Ureter (tissue), 1 donor: ENCODE measurements at places on chromosomes 12 and 14. TPM values are rescaled to one million over a fixed set of nuclear protein-coding genes. Genes with fewer than 3 reads are reported as not detected.
A peak's percentile ranks its signal among the peaks of the same experiment; 100 is the strongest.

GRCh38 chr14:50821510-50822464 lies 9.2 kb downstream of the NIN start:
- peak; percentile 65 for DNase-seq

DNA sequence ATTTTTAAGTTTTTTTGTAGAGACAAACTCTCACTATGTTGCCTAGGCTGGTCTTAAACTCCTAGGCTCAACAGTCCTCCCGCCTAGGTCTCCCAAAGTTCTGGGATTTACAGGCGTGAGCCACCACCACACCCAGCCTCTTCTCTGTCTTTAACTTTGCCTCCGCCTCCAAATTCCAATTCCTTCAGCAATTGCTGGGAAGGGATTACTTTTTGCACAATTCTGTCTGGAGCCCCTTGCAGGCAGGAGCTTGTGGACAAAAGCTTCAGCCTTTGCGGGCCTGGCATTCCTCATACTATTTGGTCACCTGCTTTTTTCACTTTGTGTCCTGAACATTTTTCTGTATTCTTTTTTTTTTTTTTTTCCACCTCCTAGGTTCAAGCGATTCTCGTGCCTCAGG lies 26.0 kb downstream of the SH2B3 start:
- DNase-seq, result no peak

GRCh38 chr14:81656811-81657210 lies 123.2 kb upstream of the SEL1L start:
- DNase-seq, result no peak

DNA sequence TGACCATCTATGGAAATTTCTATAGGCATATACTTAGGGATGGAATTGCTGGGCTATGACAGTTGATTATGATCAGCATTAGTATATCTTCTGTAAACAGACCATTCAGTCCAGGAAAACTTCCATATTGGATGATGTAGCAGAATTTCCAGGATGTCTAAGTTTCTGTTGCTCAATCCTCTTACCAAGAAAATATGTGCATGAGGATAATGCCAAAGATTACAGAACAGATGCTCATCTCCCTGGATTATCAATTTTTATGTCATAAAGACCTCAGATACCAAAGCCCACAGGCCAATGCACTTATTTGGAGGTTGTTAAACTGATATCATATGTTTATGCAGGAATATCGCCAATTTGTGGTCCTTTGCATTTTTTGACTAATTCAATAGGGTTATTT lies 354.4 kb upstream of the FLRT2 start:
- DNase-seq, result no peak

DNA sequence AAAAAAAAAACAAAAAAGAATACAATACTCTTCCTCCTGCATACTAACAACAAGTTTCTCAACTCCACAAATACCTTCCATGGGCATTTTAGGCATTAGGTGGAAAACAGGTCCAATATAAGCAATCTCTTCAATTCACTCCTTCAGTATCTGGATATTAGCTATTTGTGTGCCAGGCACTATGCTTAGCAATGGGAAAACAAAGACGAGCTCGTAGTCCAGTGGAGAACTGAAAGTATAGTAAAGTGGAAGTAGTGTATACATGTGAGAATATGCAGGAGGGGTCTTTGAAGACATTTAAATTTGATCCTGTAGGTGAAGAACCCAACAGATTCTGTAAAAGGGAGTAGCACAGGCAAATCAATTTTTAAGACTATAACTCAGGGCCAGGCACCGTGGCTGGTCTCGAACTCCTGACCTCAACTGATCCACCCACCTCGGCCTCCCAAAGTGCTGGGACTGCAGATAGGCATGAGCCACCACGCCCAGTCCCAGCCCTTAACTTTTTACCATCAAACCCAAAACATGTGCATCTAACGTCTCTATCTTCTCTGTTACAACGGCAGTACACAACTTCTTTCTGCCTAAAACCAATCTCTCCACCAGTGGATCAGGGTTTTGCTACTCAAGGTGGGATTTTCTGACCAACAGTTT lies 10.6 kb downstream of the HECTD1 start:
- DNase-seq, result no peak

DNA sequence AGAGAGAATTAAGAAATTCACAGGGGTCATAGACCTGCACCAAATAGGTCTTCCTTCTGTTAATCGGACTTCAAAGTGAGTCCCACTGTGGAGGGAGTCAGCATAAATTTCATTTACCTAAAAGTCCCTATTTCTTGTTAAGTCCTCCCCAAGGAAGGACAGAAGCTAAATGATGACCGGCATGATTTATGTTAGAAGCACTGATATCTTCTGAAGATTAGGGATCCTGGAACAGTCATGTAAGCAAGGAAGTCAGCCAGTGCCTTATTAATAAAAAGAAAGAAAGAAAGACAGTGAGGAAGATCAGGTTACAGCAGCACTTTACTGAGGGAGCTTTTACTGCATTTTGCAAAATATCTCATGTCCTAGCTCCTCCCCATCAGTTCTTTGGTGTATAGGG lies 287.5 kb downstream of the FOXG1 start:
- no peak for DNase-seq

DNA sequence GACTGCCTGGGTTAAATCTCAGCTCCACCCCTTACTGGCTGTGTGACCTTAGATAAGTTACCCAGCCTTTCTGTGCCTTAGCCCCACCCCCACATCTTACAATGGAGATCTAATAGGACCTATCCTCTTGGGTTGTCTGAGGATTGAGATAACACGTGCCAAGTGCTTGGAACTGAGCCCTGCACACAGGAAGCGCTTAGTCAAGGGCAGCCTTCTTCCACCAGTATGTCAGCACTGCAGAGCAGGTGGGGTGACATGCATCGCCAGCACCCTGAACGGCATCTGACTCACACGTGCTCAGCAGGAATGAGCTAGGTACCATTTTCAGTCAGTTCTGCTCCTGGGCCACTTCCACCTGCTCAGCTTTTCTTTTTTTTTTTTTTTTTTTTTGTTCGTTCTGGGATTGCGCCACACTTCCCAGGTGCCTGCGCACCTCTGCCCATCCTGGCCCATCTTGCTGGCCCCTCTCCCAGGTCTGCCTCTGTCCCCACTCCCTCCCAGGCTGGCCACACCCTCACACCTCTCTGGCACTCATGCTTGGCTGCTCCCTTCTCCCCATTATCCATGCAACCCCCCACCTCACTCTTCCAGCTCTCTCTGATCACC lies 19.6 kb downstream of the LGMN start:
- DNase-seq, result no peak

GRCh38 chr14:69323266-69323998 lies 63.5 kb downstream of the GALNT16 start:
- no peak for DNase-seq

- DNase-seq, result no peak
These were observed 53.0 kb downstream of the ATF7IP start for GRCh38 chr12:14418451-14418890.

- DNase-seq, result no peak
These were observed 191.5 kb downstream of the SLC5A8 start for GRCh38 chr12:101018540-101018939.

GRCh38 chr12:129351481-129351880 lies 498.2 kb downstream of the GLT1D1 start:
- no peak for DNase-seq

DNA sequence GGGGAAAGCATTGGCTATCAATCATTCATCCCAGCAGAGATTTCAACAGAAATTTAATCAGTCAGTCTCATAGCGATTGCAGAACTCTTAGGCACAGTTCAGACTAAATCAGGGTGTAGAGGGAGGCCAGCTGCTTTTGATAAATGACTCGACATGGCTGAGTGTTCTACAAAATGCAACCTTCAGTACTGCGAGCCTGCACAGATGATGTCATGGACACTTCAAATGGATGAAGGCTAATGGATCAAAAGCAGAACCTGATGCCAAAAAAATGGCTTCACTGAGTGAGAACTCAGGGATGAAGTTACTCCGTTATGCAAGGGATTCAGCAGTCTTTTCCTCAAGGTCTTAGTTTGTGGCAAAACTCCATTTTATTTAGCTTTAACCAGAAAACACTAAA lies 167.3 kb downstream of the DACT1 start:
- DNase-seq, result no peak

DNA sequence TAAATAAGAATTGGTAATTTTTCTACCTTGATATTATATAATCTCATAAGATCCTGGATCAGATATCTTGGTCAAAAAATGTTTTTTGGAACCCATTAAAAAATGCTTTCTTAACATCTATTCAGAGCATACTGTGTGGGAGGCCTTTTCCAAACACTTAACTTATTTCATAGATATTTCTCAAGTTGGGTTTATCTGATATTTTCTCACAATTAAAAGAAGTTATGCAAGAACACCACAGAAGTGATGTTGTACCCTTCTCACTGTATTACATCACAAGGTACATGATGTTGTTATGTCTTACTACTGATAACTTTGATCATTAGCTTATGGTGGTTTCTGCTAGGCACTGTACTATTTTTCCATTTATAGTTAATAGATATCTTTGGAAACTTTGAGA lies 23.4 kb upstream of the PRPF39 start:
- no peak for DNase-seq

- DNase-seq, result no peak
These were observed 18.6 kb downstream of the SPPL3 start for GRCh38 chr12:120885521-120885920.

DNA sequence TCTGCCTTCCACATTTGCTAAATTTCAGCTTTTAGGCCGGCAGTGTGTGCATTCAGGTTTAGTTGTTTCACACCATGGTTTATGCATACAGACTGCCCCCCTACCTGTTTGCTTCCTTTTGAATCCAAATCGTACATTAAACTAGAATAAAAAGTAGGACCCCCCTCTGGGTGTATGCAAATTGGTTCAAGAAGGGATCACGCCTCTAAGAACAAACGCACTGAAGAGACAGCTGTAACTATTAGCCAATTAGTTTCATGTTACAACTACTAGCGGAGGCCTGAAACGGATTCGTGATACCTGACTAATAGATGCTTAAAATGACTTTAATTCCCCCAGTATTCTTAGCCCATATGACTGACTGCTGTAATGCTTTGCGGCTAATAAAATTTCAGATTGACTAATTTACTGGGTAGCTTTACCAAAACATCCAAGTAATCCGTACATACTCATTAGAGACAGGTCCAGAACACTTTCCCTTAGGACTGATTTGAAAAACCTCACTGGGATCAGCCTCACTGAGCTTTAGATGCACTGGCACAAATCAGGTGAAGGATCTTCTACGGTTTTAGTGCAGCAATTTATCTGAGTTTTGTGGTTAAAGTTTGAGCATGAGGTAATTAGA lies 411.8 kb downstream of the NPAS3 start:
- no peak for DNase-seq

GRCh38 chr12:27841392-27841882 lies 61.4 kb upstream of the MANSC4 start:
- no peak for DNase-seq

DNA sequence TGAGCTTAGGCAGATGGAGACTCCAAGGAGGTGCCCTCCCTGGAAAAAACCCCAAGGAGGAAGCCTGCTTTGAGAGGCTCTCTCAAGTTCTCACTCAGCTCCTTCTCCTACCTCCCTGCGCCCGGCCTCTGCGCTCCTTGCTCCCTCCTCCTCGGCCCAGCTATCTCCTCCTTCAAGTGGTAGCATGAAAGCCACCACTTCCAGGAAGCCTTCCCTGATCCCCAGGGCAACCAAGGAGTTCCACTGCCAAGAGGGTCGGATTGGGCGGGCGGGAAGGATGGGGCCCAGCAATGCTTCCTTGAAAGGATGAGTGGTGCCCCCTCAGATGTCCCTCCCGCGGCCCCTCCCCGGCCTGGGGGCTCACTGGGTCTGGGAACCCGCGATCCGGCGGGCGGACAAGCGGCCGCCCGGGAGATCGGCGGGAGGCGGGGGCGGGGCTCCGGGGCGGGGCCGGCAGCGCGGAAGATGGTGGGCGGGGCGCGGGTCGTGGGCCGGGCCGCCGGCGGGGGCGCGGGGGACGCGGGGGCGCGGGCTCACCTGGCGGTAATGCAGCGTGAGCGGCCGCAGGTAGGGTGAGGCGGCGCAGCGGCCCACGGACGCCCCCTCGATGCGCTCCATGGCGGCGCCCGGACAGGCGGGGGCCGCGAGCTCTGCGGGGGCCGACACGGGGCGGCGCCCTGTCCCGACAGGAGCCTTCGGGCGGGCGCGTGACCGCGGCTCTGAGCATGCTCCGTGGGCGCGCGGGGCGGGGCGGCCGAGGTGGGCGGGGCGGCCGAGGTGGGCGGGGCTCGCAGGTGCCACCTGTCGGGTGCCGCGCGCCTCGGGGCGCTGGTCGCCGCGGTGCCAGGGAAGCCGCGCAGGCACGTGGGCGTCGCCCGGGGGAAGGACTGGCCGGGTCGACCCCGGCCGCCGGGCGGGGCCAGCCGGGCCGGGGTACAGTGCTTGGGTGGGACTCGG lies at the start of gene NUDT14:
Gene NUDT14, minus strand, starts transcription at position 721 of the 957 bp plus-strand sequence. Its CDS starts 103 bp downstream, at position 618.
- peak; percentile 85 for DNase-seq

DNA sequence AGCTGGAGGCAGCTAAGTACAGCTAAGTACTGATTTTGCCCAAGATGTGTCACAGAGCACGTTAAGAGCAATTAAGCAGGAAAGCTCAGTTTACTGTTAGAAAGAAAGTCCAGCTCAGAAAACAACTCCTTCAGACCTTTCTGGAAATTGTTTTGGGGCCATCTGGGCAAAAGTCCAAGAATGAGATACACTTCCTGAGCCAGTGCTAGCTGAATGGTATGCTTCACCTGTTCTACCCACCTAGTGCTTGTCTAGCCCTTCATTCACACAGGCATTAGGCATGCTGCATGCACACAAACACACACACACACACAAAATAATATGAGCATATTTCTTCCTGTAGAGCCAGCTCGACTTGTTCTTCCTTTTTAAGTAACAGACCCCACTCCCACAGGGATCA lies 6.6 kb upstream of the IKZF4 start:
- DNase-seq, result no peak

DNA sequence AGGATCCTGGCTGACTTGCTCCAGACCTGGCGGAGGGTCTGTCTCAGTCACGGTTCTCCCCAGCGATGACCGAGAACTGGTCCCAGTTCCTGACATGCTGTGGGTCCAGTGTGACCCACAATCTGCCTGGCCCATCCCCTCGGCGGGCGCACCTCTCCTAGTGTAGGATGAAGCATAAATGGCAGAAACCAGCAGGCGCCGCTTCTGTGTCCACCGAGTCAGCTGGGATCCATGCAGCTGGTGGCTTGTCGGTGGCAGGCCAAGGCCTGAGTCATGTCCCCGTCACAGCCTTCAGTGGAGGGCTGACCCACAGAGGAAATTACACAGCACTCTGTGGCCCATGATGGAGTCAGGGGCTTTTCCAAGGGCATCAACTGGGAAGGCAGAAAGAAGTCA lies 38.5 kb downstream of the NFKBIA start:
- DNase-seq, result no peak

DNA sequence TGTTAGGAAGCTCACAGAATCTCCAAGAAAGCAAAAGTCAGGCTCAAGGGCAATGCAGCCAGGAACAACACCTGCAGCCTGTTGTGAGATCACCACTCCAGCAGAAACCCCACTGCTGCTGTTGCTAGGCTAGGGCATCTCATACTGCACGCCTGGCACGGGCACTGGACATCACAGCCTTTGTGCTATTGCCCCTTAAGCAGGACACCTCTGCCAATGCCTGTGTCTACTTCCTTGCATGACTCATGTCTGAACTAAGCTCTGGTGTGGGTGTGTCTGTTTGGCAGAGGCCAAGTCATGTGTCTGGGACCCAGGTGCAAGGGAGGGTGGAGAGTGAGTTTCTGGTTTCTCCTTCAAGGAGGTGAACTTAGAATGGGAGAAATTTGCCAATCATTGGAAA lies 10.0 kb upstream of the DDX47 start:
- peak; percentile 86 for DNase-seq

The GALC gene
- 21.5 TPM for total RNA-seq

The PTCSC3 gene
- total RNA-seq, result not detected

The KRT86 gene
- total RNA-seq, result 0.62 TPM

The NPAS3 gene
- total RNA-seq, result 2.3 TPM
